ENCODE measurements at places on chromosomes 3 and 15.

- no peak for DNase-seq
These were observed 373.4 kb downstream of the OCA2 start for GRCh38 chr15:27725731-27726130.

DNA sequence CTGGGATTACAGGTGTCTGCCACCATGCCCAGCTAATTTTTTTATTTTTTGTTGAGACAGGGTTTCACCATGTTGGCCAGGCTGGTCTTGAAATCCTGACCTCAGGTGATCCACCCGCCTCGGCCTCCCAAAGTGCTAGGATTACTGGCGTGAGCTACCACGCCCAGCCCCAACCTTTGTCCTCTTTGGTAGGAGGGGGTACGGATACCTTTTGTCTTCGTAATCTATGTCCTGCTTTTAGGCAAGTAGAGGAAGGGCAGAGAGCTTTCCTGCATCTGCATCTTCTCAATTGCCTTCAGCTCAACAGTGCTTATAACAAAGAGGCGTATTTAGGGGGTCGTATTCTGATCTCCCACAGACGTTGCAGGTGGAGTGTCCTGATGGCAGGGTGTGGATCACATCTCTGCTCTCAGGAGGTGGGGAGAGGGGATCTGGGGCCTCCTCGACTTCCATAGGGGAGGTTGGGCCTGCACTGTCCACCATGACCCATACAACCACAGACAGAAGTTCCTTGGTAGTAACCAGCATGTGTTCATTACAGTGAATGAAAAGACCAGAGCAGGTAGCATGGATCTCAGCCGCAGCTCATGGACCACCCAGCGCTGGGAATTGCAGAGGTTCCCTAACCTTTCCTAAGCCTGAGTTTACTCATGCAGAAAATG lies 21.4 kb upstream of the KCTD6 start:
- no peak for DNase-seq

- no peak for DNase-seq
These were observed 12.2 kb upstream of the TBL1XR1 start for GRCh38 chr3:177209509-177209908.

DNA sequence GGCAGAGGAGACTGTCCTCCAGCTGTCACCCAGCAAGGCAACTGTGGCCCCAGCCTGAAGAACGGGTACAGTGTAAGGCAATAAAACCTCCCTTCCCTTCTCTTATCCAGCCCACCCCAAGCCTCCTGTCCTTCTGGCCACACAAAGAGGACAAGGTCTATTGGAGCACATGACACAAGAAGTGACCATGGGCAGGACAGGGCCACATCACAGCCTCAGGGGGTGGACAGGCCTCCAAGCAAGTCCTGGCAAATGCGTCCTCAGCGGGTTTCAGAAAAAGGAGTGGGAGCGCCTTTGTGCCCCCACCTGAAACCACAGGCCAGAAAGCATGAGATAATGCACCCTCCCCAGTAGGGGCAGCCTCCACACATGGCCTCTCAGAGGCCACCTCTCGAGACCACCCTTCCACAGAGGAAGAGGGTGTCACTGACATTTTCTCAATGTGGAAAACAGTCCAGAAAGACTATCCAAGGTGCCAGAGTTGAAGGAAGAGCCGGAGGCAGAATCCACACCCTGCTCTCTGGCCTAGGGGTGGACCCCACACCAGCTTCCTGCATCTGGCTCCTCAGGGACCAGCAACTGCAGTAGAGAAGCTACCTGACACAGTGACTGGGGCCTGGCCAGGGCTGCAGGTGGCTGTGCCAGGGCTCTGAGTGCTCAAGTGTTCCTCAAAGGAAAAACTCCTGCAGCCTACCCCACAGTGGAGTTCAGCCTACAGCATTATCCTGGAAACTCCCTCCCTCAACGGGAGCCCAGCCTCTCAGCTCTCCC lies 43.9 kb downstream of the CCDC12 start:
- DNase-seq: no peak

DNA sequence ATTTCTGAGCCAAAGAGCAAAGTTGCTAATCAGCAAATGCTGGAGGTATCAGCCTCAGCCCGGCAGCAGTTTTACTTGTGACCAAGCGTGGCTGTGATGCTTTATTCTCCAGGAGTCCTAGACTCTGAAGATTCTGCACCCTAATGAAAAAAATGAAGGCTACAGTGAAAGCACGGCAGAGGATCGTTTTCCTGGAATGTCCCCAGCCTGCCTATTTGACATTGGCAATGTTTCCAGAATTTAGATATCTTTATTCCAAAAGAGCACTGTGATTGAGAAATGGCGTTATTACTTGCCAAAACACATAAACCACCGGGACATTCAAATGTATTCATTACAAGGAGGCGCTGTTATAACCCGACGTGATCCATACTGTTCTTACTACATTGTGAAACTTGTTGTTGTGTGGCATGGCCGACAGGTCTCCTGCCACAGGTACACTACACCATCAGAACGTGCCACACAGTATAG lies 263.8 kb downstream of the SLCO3A1 start:
- no peak for DNase-seq

- no peak for DNase-seq
These were observed 228.7 kb downstream of the MBNL1 start for GRCh38 chr3:152497457-152497856.

- no peak for DNase-seq
These were observed 2.3 kb upstream of the CFAP92 start for GRCh38 chr3:128996200-128996599.

GRCh38 chr3:50134367-50134766 lies 20.8 kb upstream of the SEMA3F start:
- DNase-seq: no peak
